NCI-H524 treated with DMSO at 0.1 percent for 48 hours (cell line): ENCODE measurements at places on chromosomes 13 and 19.

- no peak for DNase-seq
Observed at GRCh38 chr19:53786744-53787143, 37.4 kb downstream of the NLRP12 start.

DNA sequence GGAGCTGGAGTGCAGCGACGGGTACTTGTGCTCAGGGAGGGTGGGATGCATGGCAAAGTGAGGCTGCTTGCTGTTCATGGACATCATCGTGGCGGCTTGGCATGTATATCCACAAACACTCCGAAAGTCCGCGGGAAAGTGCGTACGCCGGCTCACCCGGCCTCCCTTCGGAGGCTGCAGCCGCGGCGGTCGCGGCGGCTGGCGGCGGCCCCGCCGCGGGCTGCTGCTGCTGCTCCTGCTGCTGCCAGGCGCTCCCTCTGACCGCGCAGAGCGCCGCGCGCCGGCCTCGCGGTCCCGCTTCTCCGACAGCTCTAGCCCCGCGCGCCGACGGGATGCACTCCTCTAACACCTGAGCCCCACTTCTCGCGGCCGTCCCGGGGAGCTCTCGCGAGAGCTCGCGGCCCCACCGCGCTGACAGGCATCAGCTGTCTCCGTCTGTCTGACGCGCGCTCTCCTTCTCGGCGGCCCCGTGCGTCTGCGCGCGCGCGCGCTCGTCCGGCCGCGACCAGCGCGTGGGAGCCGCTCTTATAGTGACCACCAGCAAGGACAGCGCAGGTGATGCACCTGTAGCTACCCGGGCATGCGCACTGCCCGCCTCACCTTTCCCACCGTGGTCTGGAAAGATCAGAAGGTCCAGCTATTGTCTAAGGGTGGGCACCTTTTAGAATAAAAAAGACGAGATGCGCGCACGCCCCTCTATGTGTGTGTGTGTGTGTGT is at the start of gene POU4F1:
TSS of gene POU4F1 (minus strand) at position 313 of the 718 bp plus-strand sequence. CDS start at position 87, 226 bp downstream.
- peak; percentile 58 for DNase-seq

DNA sequence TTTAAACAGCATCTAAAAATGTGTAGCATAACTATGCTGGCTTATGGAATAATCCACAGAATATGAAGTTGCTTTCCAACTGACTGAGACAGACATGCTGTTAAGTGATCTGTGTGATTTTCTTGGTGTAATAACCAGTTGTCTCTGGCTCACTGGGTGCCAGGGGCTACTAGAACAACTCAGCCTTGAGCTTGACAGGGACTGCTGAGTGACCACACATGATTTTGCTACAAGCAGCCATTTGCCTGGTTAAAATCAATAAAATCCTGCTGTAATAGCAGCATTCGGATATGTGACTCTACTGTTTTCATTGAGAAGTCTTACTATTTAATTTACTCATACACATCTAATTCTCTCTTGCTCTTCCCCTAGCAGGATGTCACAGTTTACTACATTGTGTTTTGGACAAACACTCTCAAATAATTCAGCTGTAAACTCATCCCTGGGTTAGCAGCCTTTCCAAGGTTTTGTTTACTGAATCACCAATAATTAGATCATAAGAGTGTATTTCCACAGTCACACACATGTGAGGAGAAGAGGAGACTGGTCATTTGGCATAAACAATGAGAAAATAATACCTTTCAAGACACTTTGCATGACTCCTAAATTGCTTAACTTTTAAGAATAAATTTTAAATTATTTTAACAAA is 426.2 kb downstream of the PCDH9 start:
- DNase-seq = no peak

DNA sequence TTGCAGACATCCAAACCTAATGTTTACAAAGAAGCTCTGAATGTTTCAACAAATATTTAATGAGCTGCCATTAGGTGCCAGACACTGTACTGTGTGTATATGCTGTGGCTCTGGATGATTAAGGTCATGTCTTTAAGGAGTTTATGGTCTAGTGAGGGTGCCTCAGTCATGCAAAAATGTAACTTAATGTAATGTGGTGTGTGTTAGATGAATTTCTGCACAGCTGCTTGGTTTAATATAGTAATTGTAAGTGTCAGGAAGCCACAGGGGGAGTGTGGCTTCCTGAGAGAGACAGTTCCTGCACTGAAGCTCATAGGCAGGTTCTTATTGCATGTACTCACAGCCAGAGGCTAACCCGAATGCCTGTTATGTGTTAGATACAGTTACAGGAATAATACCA is 43.3 kb downstream of the SPATA13 start:
- DNase-seq = no peak

- DNase-seq = no peak
Observed at GRCh38 chr13:107531180-107531579, 684.2 kb downstream of the LIG4 start.

DNA sequence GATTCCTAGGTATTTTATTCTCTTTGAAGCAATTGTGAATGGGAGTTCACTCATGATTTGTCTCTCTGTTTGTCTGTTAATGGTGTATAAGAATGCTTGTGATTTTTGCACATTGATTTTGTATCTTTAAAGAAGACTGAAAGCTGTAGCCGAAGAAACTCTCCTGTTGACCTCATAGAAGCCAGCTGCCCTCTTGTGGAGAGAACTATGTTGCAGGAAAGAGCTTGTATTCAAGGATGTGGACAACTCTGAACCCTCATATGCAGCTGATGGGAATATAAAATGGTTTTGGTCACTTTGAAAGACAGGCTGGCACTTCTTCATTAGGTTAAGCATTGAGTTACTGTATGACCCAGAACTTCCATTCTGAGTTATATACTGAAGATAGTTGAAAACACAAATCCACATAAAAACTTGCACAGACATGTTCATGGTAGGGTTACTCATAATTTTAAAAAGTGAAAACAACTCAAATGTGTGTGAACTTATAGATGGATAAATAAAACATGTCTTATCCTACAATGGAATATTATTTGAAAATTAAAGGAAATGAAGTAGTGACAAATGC is 65.8 kb upstream of the SLITRK6 start:
- no peak for DNase-seq

DNA sequence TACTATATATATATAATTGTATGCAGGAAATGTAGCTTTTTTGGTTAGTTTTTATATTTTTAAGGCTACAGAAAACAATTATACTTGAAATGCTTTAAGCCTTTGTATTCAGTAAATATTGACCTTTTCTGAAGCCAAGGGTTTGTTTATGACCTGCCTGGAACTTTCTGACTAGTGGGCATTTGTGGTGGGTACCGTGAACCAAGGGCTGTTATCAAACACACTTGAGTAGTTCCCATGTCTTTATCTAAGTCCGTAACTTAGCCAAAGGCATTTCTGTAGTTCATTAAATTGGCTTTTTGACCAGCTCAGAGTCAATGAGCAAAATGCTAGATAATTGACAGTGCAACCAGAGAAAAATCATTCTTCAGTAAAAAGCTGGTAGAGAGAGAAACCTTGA is 1444.2 kb upstream of the SLC10A2 start:
- DNase-seq = no peak

- DNase-seq = no peak
Observed at GRCh38 chr13:75307370-75307949, 174.5 kb downstream of the TBC1D4 start.

DNA sequence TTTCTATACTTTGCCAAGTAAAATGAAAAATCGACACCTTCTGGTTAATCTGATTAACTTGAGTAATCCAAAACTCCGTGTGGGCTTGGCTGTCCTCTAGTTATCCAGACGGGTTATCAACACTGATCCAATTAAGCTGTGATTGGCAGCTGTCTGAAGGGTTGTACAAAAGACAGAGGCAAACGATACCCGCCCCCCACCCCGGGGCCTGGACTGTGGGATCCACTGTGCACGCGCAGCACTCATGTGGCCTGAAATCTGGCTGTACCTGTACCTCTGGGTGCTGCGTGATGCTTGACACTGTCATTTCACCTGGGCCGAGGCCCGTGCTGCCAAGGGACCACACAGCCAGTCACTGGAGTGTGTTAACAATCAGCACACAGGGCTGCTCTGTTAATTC is 53.5 kb downstream of the COL4A2 start:
- peak; percentile 35 for DNase-seq

DNA sequence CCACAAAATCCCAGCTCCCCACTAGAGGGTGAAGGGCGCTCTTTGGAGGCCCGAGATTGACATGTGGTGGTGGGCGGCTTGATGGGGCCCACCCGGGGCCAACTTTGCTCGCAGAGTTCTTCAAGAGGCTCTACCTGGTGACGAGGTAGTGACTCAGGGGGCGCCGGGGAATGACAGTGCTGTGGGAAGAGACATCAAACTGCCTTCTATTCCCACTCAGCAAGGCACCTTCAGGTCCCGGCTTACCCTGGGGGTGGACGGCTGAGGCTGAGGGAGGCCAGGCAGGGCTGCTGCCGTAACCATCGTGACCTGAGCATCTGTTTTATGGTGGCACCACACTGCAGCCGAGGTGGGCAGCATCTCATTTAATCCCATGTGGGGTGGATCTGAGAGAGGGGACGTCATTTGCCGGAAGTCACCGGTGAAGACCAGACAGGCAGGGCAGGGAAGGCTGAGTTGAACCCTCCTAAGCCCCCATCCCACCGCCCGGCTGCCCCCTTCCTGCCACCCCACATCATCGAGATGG is 1.6 kb downstream of the LINGO3 start:
- DNase-seq = no peak

- no peak for DNase-seq
Observed at GRCh38 chr13:64371045-64371444, 2859.1 kb downstream of the PCDH9 start.

DNA sequence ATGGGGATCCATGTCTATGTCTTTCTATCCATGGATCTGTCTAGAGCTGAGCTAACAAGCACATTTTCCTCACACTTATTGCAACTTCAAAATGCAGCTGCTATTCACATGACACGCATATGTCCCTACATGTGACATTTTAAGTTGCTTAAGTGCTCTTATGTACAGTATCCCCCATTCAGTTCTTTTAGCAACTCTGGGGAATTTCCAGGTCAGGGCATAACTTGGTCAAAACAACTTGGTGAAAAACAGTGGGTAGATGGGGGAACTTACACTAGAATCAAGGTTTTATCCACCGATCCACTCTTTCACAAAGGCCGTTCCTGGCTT is 73.0 kb downstream of the COL4A1 start:
- DNase-seq = no peak

DNA sequence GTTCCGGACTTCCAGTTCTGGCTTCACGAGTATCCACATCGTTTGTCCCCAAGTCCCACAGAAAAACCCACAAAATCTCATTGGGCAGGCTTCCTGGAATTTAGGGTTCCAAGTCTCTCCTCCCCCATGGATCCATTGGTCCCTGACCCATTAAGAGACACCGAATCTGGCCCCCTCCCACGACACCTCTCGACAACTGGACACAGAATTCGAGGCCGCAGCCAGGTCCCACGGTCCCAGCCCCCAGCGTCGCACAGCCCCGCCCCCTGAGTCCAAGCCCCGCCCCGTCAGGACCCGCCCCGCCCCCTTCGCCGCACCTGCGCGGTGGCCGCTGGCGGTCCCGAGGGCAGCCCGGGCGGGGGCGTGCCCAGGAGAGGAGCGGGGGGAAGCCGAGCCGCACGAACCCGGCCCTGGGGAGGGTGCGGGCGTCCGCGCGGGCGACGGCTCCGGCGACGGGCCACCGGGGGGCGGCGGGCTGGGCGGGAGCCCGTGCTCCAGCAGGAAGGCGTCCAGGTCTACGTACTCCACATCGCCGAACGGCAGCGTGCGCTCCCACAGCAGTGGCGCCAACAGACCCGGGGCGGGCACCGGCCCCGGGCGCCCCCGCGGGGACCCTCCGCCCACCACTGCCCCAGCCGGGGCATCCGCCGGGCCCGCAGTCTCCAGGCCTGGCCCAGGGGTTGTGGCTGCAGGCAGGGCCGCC is 1.8 kb downstream of the DBP start:
- no peak for DNase-seq

- no peak for DNase-seq
Observed at GRCh38 chr19:33618884-33619283, 2.9 kb upstream of the CHST8 start.

GRCh38 chr19:328025-328505 is 16.5 kb downstream of the MIER2 start:
- DNase-seq = no peak

- no peak for DNase-seq
Observed at GRCh38 chr13:68110178-68110768, 880.1 kb upstream of the PCDH9 start.

GRCh38 chr19:44653977-44654774 is 10.5 kb downstream of the PVR start:
- DNase-seq = no peak

DNA sequence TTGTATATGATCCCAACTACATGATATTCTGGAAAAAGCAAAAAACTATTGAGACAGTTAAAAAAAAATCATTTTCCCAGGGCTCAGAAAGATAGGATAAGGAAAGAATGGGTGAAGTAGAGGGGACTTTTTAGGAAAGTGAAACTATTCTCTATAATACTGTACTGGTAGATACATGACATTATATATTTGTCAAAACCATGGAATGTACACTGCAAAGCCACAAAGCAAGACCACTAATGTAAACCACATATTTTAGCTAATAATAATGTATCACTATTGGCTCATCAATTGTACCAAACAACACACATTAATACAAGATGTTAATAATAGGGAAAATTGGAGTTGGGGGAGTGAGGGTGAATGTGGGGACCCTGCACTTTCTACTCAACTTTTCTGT is 182.6 kb downstream of the EFNB2 start:
- no peak for DNase-seq

DNA sequence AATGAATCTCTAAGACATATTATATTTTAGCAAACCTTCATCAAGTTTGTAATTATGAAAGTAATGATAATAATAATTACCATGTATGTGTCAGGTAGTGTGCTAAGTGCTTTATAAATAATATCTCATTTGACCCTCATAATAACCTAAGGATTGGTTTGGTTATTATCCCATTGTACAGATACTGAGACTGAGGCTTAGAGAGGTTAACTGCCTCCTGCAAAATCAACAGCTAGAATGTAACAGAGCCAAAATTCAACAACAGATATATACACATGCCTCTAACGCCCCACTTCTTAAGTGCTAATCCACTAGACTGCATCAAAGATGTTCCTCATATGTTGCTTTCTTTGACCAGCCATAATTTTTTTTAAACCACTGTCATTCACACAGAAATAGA is 140.8 kb downstream of the ZAR1L start:
- no peak for DNase-seq
